ENCODE measurements at places on chromosomes 5 and 9. TPM values are rescaled to one million over a fixed set of nuclear protein-coding genes. Genes with fewer than 3 reads are reported as not detected.

The SPATA6L gene
- total RNA-seq = 6.7 TPM

The NEUROG1 gene
- not detected for total RNA-seq

The TXNDC8 gene
- not detected for total RNA-seq

- H3K4me3 ChIP-seq = no peak overlapping the region
- no peaks in the 10 kb centered on the region for H3K36me3 ChIP-seq
- H3K27ac ChIP-seq = no peak overlapping the region
- H3K4me1 ChIP-seq = no peaks in the 10 kb centered on the region
- DNase-seq = no peak
- H3K27me3 ChIP-seq = no peaks in the 10 kb centered on the region
These were observed 88.3 kb downstream of the SNCAIP start for GRCh38 chr5:122400341-122400740.

DNA sequence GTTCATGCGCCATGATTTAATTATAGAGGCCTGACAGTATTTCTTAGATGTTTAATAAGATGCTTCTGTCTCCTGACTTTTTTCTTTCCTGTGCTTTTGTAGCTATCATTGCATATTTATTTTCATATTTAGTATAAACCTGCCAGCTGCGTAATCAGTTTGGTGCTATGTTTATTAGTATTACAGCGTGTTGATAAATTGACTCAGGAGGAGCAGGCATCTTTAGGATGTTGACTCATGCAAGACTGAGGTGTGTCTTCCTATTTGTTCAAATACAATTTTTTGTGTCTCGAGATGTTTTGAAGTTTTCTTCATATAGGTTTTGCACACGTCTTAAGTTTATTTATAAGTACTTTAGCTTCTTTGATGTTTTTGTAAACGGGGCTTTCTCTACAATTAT, 35.9 kb upstream of the EXOC3 start:
- no peaks in the 10 kb centered on the region for H3K36me3 ChIP-seq
- H3K4me1 ChIP-seq = no peaks in the 10 kb centered on the region
- H3K27me3 ChIP-seq = no peaks in the 10 kb centered on the region
- DNase-seq = no peak
- H3K4me3 ChIP-seq = no peak overlapping the region

DNA sequence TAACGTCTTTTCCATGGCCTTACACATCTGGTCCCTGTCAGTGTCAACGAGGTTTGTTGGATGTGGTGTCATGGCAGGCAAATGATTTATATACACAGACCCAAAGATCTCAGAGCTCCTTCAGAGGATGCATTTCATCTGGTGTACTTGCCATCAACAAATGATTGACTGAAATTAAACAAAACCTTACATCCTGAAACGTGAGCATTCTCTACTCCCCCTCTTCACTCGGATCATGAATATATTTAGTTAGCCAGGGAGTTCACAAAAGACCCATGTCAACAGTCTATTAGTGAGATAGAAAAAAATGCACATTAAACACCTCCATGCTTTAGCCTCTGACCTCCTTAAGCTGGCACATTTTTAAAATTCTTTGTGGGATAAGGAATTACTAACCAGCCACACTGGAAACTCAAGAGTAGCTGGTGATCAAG, 215.6 kb downstream of the EFNA5 start:
- H3K4me1 ChIP-seq = no peaks in the 10 kb centered on the region
- H3K36me3 ChIP-seq = no peaks in the 10 kb centered on the region
- H3K27ac ChIP-seq = no peak overlapping the region
- no peaks in the 10 kb centered on the region for H3K27me3 ChIP-seq

DNA sequence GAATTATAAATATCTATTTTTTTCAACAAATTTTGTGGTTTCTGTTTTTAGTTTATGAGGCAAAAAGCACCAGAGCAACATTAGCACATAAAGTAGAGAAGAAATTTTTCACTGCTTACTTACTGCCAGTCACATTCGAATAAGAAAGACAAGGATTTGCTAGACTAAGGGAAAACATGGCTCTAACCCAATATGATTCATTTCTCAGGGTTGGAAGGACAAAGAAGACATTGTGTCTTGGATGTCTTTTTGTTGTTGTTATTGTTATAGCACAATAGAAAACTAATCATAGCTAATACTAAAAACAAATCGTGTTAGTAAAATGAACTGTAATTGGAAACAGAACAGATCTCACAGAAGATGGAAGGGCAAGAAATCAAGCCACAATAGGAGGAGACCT, 90.9 kb upstream of the SLCO6A1 start:
- no peaks in the 10 kb centered on the region for H3K36me3 ChIP-seq
- H3K4me3 ChIP-seq = no peak overlapping the region
- no peak for DNase-seq

- H3K4me3 ChIP-seq = no peak overlapping the region
- H3K4me1 ChIP-seq = no peaks in the 10 kb centered on the region
- no peaks in the 10 kb centered on the region for H3K36me3 ChIP-seq
- H3K27ac ChIP-seq = no peak overlapping the region
- DNase-seq = no peak
These were observed 76.5 kb downstream of the WNK2 start for GRCh38 chr9:93260263-93261066.

GRCh38 chr5:169242849-169243186, 58.1 kb downstream of the SLIT3 start:
- H3K27me3 ChIP-seq = no peaks in the 10 kb centered on the region
- peaks cover 2% of the 10 kb centered on the region for H3K36me3 ChIP-seq
- H3K4me1 ChIP-seq = no peaks in the 10 kb centered on the region
- H3K27ac ChIP-seq = no peak overlapping the region
- no peak for DNase-seq

DNA sequence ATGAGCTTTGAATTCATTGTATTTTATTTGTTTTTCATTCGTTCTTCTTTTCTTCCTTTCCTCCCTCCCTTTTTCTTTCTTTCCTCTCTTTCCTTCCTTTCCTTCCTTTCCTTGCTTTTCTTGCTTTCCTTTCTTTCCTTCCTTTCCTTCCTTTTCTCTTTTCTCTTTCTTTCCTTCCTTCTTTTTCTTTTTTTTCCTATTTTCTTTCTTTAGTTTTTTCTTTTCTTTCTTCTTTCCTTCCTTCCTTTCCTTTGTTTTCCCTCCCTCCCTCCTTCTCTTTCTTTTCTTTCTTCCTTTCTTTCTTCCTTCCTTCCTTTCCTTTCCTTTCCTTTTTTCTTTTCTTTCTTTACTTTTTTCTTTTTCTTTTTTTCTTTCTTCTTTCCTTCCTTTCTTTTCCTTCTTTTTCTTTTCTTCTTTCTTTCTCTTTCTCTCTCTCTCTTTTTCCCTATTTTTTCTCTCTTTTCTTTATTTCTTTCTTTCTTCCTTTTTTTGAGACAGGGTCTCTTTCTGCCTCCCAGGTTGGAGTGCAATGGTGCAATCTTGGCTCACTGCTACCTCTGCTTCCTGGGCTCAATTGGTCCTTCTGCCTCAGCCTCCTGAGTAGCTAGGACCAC, 357.1 kb upstream of the PRR16 start:
- H3K4me3 ChIP-seq = no peak overlapping the region
- no peaks in the 10 kb centered on the region for H3K27me3 ChIP-seq
- H3K4me1 ChIP-seq = no peaks in the 10 kb centered on the region
- no peak overlapping the region for H3K27ac ChIP-seq
- DNase-seq = no peak
